ENCODE measurements at places on chromosomes 1 and 21. TPM values are rescaled to one million over a fixed set of nuclear protein-coding genes. Genes with fewer than 3 reads are reported as not detected.

DNA sequence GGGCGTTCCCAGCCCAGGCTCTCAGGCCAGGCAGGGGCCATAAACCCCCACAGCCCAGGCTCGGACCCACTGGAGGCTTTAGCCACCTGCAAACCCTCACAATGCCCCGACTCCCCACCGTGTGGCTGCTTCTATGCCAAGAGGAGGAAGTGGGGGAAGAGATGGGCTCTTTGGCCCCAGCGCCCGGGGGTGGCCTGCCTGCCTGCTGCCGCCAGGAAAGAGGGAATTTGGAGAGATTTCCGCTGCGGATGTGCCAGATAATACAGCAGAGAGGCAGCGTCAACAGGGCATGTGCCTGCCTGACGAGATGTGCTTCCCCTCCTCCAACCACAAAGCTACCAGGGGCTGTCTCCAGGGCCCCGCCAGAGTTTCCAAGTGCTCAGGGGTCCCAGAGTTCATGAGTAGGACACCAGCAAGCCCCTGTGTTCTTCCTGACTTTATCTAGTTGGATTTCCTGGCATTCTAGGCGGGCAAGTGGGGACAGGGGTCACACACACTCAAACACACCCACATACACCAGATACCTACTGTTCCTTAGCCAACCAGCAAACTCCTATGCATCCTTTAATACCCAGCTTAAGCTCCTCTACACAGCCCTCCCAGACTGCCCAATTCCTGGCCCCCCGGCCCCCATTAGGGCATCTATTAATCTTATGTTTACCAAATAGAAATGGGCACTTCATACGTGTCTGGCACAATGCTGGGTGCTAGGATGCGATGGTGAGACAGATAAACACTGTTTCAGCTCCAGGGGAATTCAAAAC lies 14.1 kb downstream of the EPHA2 start:
- no peak for DNase-seq

DNA sequence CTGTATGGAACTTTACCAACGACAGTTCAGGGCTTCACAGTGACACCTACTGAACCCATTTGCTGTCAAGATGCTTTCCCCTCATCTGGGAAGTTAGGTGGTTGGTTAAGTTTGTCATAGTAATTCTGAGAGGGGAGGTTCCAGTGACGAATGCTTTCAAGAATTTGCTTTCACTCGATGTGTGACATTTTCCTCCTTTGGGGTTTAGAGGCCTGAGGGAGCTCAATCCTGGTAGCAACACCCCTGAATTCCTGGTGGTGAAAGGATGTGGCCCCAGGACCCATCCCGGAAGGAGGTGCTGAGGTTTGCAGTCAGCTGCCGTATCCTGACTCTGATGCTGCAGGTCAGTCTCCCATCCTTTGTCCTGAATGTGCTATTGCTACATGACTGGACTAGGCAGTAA lies 2.8 kb downstream of the PIGV start:
- peak; percentile 31 for DNase-seq

- no peak for DNase-seq
These were observed 191.4 kb downstream of the KCNK2 start for GRCh38 chr1:215273838-215274516.

- DNase-seq, result no peak
These were observed 6.3 kb upstream of the TRIM33 start for GRCh38 chr1:114517348-114517747.

- peak; percentile 39 for DNase-seq
These were observed 7.0 kb downstream of the CFAP45 start for GRCh38 chr1:159892944-159893343.

DNA sequence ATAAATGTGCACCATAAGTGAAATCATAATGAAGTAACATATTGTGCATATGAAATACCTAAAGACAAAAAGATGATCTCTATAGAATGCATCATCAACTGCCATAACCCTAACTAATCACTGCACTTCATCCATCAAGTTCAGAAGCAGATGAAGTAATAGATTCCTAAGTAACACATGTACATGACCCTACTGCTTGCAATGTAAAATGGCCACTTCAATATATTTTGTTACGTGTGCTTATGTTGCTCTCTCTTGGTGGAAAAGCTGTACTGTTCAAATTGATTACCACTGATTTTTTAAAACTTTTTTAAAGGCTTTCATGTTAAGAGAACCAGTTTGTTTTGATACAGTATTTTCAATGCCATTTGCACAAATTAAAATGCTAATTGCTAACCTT lies 141.8 kb downstream of the TTLL7 start:
- DNase-seq, result no peak

GRCh38 chr1:31891280-31891679 lies 46.9 kb downstream of the PTP4A2 start:
- peak; percentile 15 for DNase-seq

The CELSR2 gene
- total RNA-seq, result 5.2 TPM

The KCND3 gene
- total RNA-seq, result not detected
